ENCODE measurements at places on chromosomes 2 and 18.

GRCh38 chr2:202510911-202511310 is 123.9 kb upstream of the FAM117B start:
- peak; percentile 38 for DNase-seq

GRCh38 chr2:10909050-10909995 is 2.4 kb upstream of the KCNF1 start:
- no peak for DNase-seq

- no peak for DNase-seq
Observed at GRCh38 chr2:219731173-219731572, 103.7 kb downstream of the SLC4A3 start.

DNA sequence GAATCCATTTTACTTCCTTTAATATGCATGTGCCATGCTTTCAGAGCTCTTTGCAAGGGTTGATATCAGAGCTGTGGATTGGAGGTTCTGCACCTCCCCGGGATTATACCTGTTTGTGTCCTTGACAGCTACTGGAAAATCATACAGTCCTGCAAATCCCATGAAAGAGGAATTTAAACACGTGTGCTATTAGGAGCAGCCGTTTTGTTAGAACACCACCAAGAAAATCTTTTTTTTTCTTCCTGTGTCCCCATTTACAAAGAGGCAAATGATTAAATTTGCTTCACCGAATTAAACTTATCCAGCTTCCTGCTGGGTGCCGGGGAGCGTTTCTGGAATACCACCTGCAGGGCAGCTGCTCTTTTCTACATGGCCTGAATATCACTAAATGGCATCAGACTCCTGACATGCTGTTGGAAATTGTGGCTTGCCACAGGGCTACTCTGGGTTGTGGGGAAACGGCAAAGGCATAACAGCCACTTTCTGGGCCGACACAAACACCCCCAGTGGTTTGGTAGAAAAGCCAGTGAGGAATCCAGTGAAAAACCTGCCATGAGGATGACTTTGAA is 23.4 kb upstream of the SOX11 start:
- DNase-seq, result no peak

- no peak for DNase-seq
Observed at GRCh38 chr2:194618432-194618831, 1038.6 kb upstream of the SLC39A10 start.

GRCh38 chr2:85053802-85054201 is 79.4 kb upstream of the TCF7L1 start:
- peak; percentile 59 for DNase-seq

DNA sequence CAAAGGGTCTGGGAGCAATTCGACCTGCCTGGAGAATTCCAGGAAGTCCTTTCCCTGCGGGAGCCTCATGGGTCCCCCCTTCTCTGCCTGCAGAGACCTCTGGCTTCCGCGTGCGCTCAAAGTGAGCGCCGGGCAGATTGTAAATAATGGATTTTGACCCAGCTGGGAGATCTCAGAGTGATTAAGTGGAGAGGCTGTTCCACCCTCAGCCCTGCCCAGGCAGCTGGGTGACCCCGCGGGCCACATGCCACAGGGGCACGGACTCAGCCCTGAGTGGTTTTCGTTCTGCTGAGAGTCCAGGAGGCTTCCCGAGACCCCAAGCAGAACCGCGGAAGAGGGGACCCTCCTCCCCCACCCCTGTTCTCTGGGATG is 1.2 kb downstream of the KCNG2 start:
- DNase-seq, result no peak

DNA sequence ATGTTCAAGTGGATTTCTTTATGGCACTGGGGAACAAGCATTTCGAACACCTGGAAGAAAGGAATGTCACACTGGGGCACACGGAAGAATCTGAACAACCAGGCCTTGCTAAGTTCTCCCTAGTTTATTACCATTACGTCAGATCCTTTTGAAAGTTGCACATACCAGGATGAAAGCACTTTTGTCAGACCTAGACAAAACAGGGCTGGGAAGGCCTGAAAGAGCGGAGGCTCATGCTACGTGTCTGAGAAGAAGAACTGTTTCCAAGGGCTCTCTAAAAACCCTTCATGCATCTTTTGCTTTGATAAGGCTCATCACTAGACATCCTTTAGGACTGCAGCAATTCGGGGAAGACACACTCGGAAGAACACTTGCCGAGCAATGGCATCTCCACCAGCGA is 15.4 kb upstream of the SLC25A52 start:
- DNase-seq, result no peak

- no peak for DNase-seq
Observed at GRCh38 chr2:233775414-233775813, 2.7 kb upstream of the MROH2A start.

- no peak for DNase-seq
Observed at GRCh38 chr18:27104743-27105142, 80.4 kb downstream of the CHST9 start.

- DNase-seq, result peak; percentile 26
Observed at GRCh38 chr18:59655676-59656075, 41.5 kb downstream of the CCBE1 start.

DNA sequence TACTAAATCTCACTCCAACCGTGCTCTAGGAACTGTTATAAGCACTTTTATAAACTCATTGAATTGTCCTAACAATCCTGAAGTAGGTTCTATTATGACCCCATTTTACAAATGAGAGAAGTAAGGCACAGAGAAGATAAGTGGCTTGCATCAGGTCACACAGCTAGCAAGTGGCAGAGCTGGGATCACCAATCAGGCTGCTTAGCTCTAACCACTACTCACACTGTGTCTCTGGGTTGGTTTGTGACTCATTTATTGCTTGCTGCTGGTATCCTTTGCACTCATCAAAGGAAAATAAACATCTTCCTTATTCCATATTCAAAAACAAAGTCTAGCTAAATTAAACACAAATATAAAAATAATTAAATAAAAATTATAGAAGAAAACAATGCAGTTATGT is 42.5 kb upstream of the IL1R2 start:
- peak; percentile 31 for DNase-seq

- DNase-seq, result peak; percentile 32
Observed at GRCh38 chr2:44545005-44545404, 183.3 kb downstream of the CAMKMT start.

DNA sequence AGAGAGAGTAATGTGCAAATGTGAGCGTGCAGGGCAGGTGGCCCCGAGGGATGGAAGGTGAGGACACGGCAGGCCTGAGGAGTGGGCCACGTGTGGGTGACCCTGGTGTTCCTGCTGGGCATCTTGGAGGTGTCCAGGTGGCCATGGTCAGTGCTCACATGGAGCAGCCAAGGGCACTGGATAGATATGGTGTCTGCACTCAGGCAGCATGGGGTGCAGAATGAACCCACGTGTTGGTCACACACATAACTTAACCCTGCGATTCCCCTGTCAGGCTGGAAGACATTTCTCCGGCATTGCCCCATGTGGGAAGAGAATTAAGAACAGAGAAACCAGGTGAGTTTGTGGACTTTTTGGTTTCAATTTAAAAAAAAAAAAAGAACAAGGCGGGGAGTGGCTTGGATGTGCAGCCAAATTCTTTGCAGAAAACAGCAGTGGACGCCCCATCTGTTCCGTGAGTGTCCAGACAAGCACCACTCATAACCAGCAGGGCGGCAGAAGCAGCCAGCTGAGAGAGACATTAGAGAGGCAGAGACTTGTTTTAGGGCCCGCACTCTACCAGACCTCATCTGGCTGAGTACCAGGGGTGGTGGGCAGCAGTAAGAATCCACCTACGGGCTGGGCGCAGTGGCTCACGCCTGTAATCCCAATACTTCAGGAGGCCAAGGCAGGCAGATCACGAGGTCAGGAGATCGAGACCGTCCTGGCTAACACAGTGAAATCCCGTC is 249.8 kb downstream of the ACKR3 start:
- no peak for DNase-seq

DNA sequence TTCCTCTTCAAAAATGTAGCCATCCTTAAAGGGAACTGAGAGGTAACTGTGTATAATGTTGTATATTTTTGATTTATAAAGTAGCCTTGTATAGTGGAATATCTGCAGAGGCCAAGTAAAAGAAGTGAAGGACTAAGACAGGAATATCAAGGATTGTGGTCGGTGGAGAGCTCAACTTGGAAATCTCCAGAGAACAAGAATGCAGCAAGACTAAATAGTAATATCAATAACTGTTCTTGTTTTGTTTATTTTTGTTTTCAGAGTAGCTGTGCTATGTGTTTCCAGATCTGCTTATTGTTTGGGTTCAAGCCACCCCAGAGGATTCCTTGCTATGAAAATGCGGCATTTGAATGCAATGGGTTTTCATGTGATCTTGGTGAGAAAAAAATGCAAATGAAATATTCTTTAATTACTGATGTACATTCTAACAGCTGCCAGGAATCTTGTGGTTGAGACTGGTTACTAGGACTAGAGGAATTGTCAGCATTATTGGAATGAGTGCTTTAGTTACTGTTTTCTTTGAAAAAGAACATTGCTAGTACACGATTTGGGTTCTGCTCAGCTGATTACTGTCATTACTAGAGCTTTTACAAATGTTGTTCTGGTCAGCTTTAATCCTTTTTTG is 25.0 kb downstream of the FASTKD2 start:
- peak; percentile 5 for DNase-seq

- DNase-seq, result peak; percentile 49
Observed at GRCh38 chr2:189783451-189783926, 650 bp downstream of the ORMDL1 start.

GRCh38 chr18:260547-260946 is 7.3 kb downstream of the THOC1 start:
- DNase-seq, result no peak

- DNase-seq, result no peak
Observed at GRCh38 chr18:24189664-24190346, 50.9 kb downstream of the CABYR start.

DNA sequence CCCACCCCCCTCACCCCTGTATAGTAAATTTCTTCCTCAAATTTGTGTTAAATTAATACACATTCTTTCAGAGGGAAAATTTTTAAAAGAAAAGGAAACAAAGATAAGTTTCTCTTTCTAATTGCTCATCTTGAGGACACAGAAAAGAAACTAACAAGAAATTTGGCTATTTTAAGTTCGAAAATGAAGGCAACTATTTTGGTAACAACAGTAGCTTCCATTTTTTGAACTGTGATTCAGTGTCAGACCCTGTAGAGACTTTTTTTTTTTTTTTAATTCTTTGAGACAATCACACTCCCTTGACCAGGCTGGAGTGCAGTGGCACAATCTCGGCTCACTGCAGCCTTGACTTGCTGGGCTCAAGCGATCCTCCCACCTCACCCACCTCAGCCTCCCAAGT is 194.9 kb downstream of the SS18 start:
- DNase-seq, result no peak

GRCh38 chr2:237927135-237927534 is 39.7 kb upstream of the UBE2F start:
- DNase-seq, result no peak

GRCh38 chr18:39494211-39494896 is 1928.8 kb upstream of the CELF4 start:
- DNase-seq, result peak; percentile 9

GRCh38 chr2:147033044-147033443 is 811.8 kb upstream of the ACVR2A start:
- peak; percentile 39 for DNase-seq
